ENCODE measurements at places on chromosomes 12 and 14. TPM values are rescaled to one million over a fixed set of nuclear protein-coding genes. Genes with fewer than 3 reads are reported as not detected.

DNA sequence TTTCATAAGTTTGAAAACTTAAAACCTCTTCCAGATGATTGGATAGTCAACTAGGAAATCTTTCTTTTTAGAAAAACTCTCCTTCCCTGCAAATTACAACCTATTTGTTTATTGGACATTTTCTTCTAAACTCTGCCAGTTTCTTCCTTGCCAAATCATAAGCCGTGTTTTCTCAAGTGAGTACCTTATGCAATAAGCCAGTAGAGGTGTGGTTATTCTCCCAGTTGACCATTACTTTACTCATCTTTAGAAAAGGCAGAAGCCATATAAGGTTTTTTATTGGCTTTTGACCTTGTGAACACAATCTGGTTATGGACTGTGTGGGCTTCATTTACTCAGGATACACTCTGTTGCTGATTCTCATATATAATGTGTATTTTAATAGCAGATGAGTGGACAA is 14.6 kb downstream of the ACTR6 start:
- no peak for DNase-seq

- no peak for DNase-seq
Observed at GRCh38 chr12:9674226-9674590, 4.7 kb downstream of the CLEC2D start.

The DNAL1 gene
- polyA plus RNA-seq = 21.5 TPM

DNA sequence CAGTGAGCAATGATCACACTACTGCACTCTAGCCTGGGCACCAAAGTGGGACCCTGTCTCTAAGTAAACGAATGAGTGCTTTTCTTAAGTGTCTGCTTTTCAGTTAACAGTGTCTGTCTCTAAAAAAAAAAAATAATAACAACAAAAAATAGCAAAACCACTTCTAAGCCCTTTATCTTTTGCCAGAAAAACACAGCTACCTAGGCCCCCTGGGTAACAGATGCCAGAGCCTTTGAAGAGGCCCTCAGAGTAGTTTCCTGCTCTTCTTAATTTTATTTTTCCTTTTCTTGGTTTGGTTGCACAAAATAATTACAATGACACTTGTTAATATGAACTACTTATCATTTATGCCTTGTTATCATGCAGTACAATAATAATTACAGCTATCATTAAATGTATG is 32.8 kb upstream of the RAP1B start:
- DNase-seq = no peak

The BIN2 gene
- 2.5 TPM for polyA plus RNA-seq

DNA sequence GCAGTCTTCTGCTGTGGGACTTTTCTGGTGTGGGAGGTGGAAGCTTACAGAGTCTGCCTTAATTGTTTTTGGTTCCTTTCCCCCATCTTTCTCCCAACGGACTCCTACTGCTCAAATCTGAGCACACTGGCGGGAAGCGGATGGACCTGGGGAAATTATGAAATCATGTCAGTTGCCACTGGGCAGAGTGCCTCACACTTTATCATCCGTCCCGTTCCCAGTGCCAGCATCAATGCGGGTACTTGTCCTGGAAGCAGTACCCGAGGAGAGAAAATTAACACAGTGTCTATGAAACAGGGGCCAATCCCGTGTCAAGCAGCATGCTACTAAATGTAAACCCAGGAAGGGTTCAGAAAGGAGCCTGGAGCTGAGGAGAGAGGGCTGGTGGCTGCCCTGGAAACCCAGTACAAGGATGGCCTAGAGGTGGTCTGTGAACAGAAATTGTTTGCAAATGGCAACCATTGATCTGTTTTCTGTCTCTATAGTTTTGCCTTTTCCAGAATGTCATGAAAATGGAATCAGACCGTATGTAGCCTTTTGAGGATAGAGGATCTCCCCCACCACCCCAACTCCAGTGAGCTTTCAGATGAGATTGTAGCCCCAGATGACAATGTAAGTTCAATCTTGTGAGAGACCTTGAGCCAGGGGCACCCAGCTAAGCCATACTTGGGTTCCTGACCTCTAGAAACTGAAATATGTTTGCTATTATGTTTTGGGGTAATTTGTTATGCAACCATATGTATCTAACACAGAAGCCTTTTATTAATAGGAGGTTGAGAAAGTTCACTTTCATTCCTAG is 908 bp upstream of the CDKL1 start:
- DNase-seq = no peak

- DNase-seq = no peak
Observed at GRCh38 chr12:12996209-12996608, 3.9 kb downstream of the HEBP1 start.

The SLC10A1 gene
- not detected for polyA plus RNA-seq

- no peak for DNase-seq
Observed at GRCh38 chr12:68175557-68176061, 16.1 kb upstream of the IFNG start.

The DAO gene
- polyA plus RNA-seq = 0.87 TPM

- no peak for DNase-seq
Observed at GRCh38 chr12:69994724-69995173, 169.7 kb downstream of the MYRFL start.

DNA sequence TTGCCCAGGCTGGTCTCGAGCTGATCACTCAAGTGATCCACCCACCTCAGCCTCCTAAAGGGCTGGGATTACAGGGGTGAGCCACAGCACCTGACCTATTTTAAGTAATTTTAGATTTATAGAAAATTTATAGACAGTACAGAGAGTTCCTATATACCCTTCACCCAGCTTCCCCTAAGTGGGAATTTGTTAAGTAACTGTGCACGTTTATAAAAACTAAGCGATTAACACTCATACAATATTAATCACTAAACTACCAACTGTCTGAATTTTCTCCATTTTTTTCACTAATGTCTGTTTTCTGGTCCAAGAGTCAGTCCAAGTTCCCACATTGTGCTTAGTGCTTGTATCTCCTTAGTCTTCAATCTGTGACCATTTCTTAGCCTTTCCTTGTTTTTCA is 5.5 kb downstream of the IL31 start:
- no peak for DNase-seq

- DNase-seq = no peak
Observed at GRCh38 chr14:102630881-102631280, 38.4 kb downstream of the RCOR1 start.

The DLGAP5 gene
- 32.1 TPM for polyA plus RNA-seq

The KRT2 gene
- not detected for polyA plus RNA-seq

GRCh38 chr12:67382241-67382871 is 113.2 kb downstream of the CAND1 start:
- no peak for DNase-seq

The AHNAK2 gene
- polyA plus RNA-seq = 1.6 TPM

DNA sequence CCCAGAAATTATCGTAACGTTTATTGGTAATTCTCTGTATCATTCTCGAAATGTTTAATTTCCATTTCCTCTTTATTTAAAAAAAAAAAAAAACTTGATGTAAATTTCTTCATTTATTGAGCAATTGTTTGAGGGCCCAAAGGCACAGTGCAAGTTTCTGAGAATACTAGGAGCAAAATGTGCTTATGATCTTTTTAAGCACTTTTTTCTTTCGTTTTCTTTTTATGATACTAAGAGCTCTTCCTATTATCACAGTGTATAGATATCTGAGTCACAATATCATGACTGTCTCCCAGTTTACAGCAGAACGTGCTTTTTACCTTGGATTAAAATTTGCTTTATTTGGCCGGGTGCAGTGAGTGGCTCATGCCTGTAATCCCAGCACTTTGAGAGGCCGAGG is 5.6 kb downstream of the ATP2A2 start:
- no peak for DNase-seq

The RASAL1 gene
- 14.7 TPM for polyA plus RNA-seq

- DNase-seq = no peak
Observed at GRCh38 chr14:98916476-98916875, 355.5 kb downstream of the BCL11B start.

GRCh38 chr12:6294156-6295093 is 16.1 kb upstream of the PLEKHG6 start:
- no peak for DNase-seq

The LMO3 gene
- 2.6 TPM for polyA plus RNA-seq

- DNase-seq = no peak
Observed at GRCh38 chr12:2180737-2181082, 127.9 kb downstream of the CACNA1C start.

DNA sequence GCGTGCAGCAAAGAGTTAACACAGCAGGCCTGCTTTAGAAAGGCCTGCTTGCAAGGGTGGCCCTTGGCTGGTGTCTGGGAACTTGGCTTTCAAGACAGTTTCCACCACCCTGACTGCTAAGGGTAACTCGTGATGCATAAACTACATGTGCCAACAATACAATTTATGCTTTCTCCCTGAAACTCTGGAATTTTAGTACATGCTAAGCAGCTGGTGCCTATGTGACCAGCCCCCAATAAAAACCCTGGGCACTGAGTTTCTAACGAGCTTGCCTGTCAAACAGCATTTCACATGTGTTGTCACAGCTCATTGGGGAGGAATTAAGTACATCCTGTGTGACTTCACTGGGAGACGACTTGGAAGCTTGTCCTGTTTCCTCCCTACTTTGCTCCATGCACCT is 133.1 kb downstream of the SLC5A8 start:
- DNase-seq = no peak

DNA sequence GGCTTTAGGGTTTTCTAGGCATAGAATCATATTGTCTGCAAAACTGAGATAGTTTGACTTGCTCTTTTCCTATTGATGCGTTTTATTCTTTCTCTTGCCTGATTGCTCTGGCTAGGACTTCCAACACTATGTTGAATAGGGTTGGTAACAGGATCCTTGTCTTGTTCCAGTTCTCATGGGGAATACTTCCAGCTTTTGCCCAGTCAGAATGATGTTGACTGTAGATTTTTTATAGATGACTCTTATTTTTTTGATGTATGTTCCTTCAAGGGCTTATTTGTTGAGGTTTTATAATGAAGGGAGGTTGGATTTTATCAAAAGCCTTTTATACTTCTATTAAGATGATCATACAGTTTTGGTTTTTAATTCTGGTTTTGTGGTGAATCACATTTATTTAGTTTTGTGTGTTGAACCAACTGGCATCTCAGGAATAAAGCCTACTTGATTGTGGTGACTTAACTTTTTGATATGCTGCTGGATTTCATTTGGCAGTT is 478.2 kb downstream of the TMEM117 start:
- no peak for DNase-seq

GRCh38 chr12:49703647-49704137 is 3.5 kb downstream of the FMNL3 start:
- no peak for DNase-seq

GRCh38 chr12:31207799-31208465 is 118.0 kb downstream of the SINHCAF start:
- DNase-seq = no peak

- peak; percentile 18 for DNase-seq
Observed at GRCh38 chr12:125518074-125518473, 452.8 kb downstream of the AACS start.
